Stimulated activated CD8-positive, alpha-beta memory T cell treated with anti-CD3 and anti-CD28 coated beads, Interleukin-12 subunit alpha, Interleukin-12 subunit beta, amount 100 ng/mL, for 4 hours (primary cell): ENCODE measurements at places on chromosomes 4 and X.

- no peak for DNase-seq
These were observed 270.1 kb upstream of the AGTR2 start for GRCh38 chrX:115900425-115900824.

DNA sequence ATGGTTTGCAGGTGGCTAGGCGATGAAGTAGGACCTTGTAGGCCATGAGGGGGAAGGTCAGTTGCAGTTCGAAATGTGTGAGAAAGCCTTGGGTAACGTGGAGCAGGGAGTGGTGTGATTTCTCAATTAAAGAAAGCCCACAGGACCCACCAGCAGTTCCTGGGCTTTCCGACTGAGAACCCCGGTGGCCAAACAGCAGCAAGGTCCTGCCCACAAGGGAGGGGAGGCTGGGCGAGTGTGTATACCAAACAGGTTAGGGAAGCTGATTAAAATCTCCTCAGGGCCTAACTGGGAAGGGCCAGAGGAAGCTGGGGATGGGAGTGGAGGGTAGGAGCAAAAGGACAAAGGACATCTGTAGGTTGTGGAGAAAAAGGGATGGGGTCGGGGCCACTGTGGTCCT lies 2.4 kb downstream of the ATP6AP1 start:
- no peak for DNase-seq

- no peak for DNase-seq
These were observed 2.1 kb downstream of the COPS4 start for GRCh38 chr4:83036991-83037665.

GRCh38 chrX:19899217-19899788 lies 11.9 kb upstream of the SH3KBP1 start:
- no peak for DNase-seq

- DNase-seq = no peak
These were observed 17.8 kb downstream of the IDS start for GRCh38 chrX:149487292-149487691.
